ENCODE measurements at places on chromosomes 12 and 14. TPM values are rescaled to one million over a fixed set of nuclear protein-coding genes. Genes with fewer than 3 reads are reported as not detected.

DNA sequence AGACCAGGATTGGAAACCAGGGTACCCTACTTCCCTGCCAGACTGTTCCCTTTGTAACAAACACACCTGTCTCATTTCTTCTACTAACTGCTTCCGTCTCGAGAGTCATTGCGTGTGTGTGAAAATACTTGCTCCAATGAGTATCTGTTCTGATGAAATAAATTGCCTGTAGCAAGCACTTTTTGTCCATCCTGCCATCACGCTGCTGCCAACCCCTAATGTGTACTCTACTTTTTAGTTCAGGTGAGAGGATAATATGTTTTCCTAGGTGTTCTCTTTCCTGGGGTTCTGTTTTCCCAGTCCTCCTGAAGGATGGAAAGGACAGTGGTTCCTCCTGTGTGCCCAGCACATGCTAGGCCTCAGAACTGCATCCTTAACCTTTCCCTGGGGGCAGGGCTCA is 1.0 kb downstream of the TUNAR start:
- DNase-seq: no peak

GRCh38 chr12:111430433-111431353 is 25.0 kb downstream of the SH2B3 start:
- DNase-seq: no peak

GRCh38 chr12:10617863-10618262 is 4.5 kb upstream of the MAGOHB start:
- no peak for DNase-seq

- DNase-seq: peak; percentile 81
Observed at GRCh38 chr14:21014761-21015190, 10.1 kb downstream of the NDRG2 start.

DNA sequence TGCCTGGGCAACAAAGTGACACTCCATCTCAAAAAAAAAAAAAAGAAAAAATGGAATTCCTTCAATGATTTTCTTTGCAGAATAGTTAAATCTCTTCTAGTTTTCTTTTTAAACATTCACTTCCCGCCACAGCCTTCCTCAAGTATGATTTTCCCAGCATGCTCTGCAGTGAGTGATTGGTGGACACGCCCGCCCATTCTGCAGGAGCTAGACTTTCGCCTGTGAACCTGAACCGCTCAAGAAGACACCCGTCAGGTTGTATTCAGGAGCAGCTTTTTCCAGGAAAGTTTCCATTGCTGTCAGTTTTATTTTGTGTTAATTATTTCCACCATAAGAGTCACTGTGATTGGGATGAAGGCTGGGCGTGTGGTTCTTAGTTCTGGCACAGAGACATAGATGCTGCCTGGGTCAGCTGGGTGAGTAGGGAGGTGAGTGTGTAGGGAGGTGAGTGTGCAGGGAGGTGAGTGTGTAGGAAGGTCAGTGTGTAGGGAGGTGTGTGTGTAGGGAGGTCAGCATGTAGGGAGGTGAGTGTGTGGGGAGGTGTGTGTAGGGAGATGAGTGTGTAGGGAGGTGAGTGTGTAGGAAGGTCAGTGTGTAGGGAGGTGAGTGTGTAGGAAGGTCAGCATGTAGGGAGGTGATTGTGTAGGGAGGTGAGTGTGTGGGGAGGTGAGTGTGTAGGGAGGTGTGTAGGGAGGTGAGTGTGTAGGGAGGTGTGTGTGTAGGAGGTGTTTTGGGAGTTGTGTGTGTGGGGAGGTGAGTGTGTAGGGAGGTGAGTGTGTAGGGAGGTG is 76.2 kb downstream of the KIF26A start:
- no peak for DNase-seq

- DNase-seq: no peak
Observed at GRCh38 chr14:69049675-69050074, 70.6 kb upstream of the ACTN1 start.

- no peak for DNase-seq
Observed at GRCh38 chr12:4001031-4001430, 127.8 kb upstream of the PARP11 start.

- DNase-seq: no peak
Observed at GRCh38 chr14:54738009-54738408, 164.6 kb downstream of the GCH1 start.

DNA sequence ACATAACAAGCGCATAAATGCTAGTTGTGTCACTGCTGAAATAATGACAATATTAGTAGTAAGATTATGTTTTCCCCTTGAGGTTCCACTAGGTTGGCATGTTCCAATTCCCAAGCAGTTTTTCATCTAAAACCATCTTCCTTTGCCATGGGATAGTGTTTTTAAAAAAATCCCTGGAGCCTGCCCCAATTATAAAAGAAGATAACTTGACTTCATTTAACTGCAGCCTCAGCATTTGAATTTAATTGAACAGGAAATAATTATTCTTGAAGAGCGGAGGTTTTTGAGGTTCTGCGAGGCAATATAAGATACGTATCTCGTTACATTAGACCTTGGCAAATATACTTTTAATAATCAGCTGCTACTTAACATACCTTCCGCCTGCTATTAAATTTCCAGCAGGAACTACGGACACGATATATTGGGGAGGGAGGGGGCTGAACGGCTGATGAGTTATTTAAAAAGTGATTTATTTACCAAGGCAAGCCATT is 65.2 kb upstream of the HSPB8 start:
- DNase-seq: no peak

- DNase-seq: no peak
Observed at GRCh38 chr14:24669651-24670050, 35.7 kb upstream of the GZMB start.

GRCh38 chr12:4215229-4216186 is 58.1 kb upstream of the CCND2 start:
- peak; percentile 8 for DNase-seq

- no peak for DNase-seq
Observed at GRCh38 chr12:116502989-116503496, 56.1 kb upstream of the MAP1LC3B2 start.

- DNase-seq: no peak
Observed at GRCh38 chr14:68819260-68819691, 26.4 kb upstream of the ZFP36L1 start.

DNA sequence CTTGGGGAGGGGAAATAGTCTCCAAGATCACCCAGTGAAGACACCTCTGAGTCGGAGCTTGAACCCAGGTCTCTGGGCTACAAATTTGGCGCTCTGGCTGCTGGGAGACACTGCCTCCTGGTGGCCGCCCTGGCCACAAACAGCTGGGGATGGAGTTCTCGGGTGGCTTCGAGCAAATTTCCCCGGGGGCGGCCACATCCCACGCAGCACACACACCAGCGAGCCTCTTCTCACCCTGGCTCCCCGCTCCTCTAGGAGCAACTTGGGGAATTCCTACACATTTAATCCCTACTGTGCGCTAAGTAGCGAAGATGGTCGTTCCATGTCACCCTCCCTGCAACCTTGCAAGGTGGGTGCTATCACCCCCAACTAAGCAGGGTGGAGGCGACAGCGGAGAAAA is 66.2 kb upstream of the BEGAIN start:
- no peak for DNase-seq

DNA sequence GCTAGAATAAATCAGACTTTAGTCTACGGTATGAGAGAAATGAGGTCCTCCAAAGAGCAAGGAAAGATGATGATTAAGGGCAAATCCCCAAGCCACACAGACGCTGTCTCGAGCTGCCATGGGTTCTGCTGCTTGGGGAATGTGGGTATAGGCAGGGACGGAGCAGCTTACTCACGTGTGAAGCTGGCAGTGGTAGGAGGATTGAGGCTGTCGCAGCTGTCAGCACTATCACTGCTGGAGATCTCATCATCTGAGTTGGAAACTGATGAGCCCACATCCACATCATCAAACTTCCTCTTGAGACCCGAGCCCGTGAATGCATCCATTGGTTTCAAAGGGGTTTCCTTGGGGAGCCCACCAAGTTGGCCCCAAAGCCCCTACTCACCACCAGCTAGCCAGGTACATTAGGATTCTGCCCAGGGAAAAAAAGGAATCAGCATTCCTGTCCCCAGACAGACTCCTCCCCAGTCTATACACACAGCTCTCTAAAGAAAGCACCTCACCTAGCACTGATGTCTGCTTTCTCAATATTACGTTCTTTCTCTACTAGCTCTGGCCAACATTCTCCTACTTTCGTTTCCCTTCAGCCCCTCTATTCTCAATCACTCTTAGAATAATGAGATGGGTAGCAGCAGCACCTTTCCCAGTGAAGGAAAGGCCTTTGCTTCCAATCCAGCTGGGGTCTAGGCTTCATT is 7.0 kb downstream of the CSRNP2 start:
- no peak for DNase-seq

- DNase-seq: no peak
Observed at GRCh38 chr14:71498212-71498611, 434.0 kb upstream of the RGS6 start.

GRCh38 chr12:106673141-106673540 is 90.3 kb downstream of the RFX4 start:
- no peak for DNase-seq

- DNase-seq: no peak
Observed at GRCh38 chr12:89882050-89882449, 173.4 kb upstream of the ATP2B1 start.

DNA sequence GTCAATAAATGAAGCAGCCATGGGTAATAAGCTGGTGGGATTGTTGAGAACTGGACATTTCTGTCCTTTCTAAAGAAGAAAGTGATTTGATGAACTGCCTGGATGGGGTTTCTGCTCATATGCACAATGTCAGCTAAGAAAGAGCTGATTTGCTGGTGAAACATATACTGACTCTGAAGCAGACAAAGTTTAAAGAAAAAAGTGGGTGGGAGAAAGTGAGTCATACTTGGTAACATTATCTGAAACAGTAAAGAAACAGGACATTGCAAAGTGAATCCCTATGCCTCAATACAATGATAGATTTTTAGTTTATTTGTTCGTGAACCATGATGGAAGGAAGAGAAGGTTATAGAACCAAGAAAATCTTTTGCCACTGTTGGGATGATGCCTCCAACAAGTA is 95.6 kb upstream of the DNM1L start:
- no peak for DNase-seq

- no peak for DNase-seq
Observed at GRCh38 chr12:76768576-76768975, 4.7 kb downstream of the ZDHHC17 start.

DNA sequence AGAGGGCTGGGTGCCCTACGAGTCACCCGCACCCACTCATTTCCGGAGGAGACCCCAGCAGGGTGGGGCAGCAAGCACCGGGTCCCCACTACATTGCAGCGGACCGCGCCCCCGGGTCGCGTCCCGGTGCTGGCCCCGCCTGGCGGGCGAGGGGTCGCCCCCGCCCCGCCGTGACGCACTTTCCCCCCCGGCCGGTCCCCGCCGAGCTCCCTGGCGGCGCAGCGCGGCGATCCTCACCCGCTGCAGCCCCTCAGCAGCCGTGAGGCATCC is 106.1 kb downstream of the PRICKLE1 start:
- peak; percentile 46 for DNase-seq

DNA sequence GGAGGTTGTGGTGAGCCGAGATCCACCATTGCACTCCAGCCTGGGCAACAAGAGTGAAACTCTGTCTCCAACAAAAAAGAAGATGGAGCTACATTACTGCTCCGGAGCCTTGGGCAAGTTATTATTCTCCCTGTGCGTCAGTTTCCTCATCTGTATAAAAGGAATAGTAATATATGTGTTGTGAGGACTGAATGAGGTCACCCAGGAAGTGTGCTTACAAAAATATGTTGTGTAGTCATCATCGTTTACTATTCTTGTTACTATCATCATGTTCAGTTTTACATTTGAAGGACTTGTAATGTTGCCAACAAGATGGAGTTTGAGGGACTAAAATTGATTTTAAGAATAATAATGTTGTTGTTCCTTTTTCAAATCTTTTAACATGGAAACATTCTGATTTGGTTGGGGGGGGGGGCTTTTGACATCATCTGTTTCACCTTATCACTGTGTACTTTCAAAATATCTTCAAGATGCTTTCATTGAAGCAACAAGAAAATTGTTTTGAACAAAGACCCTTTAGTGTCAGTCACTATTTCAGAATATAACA is 156.8 kb downstream of the PDE3A start:
- no peak for DNase-seq

GRCh38 chr12:6827437-6827911 is 733 bp upstream of the P3H3 start:
- no peak for DNase-seq

GRCh38 chr12:49707812-49708147 is 575 bp upstream of the FMNL3 start:
- DNase-seq: no peak

DNA sequence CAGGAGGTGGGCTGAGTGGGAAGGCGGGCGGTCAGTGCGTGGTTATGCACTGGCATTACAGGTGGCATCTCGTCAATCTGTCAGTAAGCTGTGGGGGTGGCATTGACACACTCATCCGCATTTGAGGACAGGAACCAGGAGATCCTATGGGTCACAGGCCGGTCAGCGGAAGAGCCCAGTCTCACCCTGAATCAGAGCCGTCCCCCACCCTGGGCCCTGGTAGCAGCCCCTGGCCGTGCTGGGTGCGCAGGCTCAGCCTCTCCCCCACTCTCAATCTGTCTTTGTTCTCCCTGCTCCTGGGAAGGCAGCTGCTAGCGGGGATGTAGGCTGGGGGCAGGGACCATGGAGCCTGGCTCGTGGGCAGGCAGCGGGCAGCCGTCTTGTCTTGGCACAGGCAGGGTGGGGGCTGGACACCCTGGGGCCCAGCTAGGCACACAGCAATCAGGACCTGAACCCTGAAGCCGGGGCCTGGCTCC is 5.1 kb downstream of the INF2 start:
- no peak for DNase-seq

Gene FLRT2
- 312 TPM for total RNA-seq

Gene RPGRIP1
- total RNA-seq: 0.19 TPM

Gene PLBD2
- 48.0 TPM for total RNA-seq

Gene DBX2
- not detected for total RNA-seq

Gene SPIC
- total RNA-seq: not detected

Gene NT5DC3
- total RNA-seq: 15.4 TPM

Gene NTN4
- 7.2 TPM for total RNA-seq

Gene SERPINA6
- total RNA-seq: 1.6 TPM

Gene ACOT6
- total RNA-seq: not detected

Gene SLCO1B1
- total RNA-seq: 0.17 TPM

Measured in progenitor cell of endocrine pancreas (in vitro differentiated cells).